Pulmonary artery endothelial cell (primary cell): ENCODE measurements at places on chromosomes 2 and 18. TPM values are rescaled to one million over a fixed set of nuclear protein-coding genes. Genes with fewer than 3 reads are reported as not detected.

Gene SLC19A3
- 0.07 and 0.39 TPM in 2 replicates for total RNA-seq

- DNase-seq = no peak
Observed at GRCh38 chr2:45115181-45115580, 105.9 kb upstream of the SIX2 start.

Gene TMEM178A
- 0.28 and 0.99 TPM in 2 replicates for total RNA-seq

GRCh38 chr2:239479471-239479870 lies 78.7 kb upstream of the HDAC4 start:
- no peak for DNase-seq

DNA sequence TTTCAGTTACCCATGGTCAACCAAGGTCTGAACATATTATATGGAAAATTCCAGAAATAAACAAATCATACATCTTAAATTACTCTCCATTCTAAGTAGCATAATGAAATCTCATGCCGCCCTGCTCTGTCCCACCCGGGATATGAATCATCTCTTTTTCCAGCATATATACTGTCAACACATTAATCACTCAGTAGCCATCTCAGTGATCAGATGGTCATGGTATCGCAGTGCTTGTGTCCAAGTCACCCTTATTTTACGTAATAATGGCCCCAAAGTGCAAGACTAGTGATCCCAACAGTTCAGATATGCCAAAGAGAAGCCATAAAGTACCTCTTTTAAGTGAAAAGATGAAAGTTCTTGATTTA lies 43.8 kb downstream of the OSBPL6 start:
- no peak for DNase-seq

GRCh38 chr2:221554769-221555493 lies 17.2 kb downstream of the EPHA4 start:
- DNase-seq = no peak

GRCh38 chr2:197498937-197499593 lies 575 bp downstream of the HSPD1 start:
- DNase-seq = no peak

DNA sequence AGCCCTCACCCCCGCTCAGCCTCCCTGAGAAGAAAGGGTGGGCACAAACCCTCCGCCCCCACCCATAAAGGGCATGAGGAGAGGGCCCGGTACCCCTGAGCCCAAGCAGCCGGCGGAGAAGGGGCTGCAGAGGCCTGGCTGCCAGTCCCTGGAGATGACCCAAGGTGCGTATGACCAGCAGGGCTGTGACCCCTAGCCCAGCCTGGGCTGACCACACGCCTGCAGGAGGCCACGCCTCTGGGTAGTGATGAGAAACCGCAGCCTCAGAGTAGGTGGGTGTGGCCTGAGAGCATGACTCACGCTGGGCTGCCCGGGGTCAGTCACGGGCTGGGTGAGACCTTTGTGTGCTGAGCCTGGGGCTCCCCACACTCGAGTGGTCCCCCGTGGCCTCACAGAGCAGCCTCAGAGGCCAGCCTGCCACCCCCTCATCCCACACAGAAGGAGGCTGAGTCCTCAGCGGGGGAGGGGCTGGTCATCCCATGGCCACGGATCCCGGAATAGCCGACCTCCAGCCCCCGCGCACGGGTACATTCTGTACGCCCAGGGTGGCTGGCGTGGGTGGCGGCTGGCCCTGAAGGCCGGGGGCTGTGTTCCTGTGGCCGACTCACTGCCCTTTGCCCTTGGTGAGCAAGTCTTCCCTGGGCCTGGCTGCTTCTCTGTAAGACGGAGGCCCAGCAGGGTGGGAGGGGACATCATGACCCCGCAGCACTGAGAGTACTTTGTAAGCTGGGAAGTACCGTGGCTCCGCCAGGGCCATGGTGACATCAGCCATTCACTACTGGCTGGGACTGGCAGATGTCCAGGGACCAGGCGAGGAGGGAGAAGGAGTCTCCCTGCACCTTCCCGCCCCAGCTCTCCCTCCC lies 110.8 kb upstream of the OTOS start:
- DNase-seq = peak; percentile 30

- no peak for DNase-seq
Observed at GRCh38 chr18:6200204-6200774, 214.4 kb downstream of the L3MBTL4 start.

GRCh38 chr2:128435576-128436478 lies 117.2 kb upstream of the HS6ST1 start:
- DNase-seq = no peak

- DNase-seq = no peak
Observed at GRCh38 chr2:137748533-137748932, 215.7 kb upstream of the HNMT start.

DNA sequence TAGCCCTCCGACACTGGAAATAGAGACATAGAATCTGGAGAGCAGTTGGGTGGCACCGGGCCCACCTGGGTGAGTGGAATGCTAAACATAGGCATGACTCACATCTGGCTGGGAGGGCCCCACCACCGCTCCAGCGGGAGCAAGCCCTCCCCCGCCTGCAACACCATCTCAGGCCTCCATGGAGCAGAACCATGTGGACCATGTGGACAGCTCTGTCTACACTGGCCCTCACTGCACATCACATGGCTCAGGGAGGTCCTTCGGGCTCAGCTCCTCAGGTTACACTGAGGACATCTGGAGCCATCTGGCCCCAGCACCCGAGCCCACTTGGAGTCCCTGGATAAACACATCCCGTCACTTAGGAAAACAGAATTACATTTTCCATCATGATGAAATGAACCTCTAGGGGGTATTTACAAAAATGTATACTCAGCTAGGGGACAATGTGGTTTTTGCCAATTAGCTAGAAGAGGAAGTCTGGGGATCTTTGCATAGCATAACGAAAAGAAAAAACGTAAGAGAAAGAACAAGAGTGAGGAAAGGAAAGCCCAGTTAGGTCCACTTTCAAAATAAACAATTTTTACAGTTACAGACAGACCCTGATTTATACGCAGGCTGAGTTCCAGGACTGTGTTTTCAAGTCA lies 30.7 kb upstream of the MLPH start:
- DNase-seq = no peak
